ENCODE measurements at places on chromosomes 16 and 17. TPM values are rescaled to one million over a fixed set of nuclear protein-coding genes. Genes with fewer than 3 reads are reported as not detected.

DNA sequence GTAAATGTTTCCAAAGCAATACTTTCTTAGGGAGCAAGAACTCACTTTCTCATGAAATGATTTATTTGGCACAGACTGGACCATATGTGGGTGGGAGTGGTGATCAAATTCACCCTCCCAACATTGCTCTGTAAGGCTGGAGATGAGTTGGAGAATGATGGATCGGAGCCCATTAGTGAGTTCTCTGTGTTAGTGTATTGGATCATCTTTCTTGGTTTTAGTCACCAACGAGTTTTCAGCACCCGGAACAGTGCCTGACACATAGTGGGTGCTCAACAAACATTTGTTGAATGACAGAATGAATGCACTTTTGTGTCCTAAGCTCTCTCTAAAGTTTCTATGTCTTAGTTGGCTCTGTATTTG, 104.5 kb upstream of the FAM20A start:
- no peak for DNase-seq

- no peak for DNase-seq
Observed at GRCh38 chr16:18979936-18980335, 3.8 kb upstream of the TMC7 start.

- no peak for DNase-seq
Observed at GRCh38 chr17:17959520-17960361, 12.5 kb downstream of the TOM1L2 start.

- DNase-seq = no peak
Observed at GRCh38 chr16:71430744-71431143, 11.1 kb downstream of the TLE7 start.

DNA sequence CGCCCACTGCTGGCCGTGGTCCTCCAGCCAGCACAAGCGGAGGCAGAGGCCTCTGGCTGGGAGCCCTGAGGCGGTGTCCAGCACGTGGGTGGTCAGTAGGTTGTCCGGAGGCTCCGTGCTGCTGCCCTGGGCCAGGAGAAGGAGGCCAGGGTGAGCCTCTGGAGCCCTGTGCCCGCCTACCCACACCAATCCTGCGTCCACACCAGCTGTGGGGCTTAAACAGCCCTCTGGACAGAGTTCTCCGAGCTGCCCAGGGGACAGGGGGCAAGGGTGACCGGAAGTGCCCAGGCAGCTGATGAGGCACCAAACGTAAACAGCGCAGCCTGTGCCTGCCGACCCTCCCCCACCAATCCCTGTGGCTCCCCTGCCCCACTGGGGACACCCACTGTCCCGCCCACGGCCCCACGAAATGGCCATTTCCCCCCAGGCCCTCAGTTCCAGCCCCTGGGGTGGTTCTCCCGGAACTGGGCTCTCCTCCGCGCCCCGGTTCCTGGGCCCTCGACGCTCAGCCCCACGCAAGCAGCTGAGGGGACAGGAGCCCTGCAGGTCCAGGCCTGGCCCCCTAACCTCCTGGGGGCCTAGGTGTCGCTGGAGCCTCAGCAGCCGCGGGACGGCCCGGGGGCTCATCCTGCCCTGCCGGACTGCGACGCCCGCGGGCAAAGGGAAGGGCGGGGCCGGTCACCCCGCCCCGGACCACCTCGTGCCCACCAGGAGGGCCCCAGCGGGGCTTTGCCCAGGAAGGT, 27.9 kb upstream of the DBNDD1 start:
- DNase-seq = no peak

Gene UMOD
- not detected for total RNA-seq
